Epithelial cell of proximal tubule (primary cell): ENCODE measurements at places on chromosomes 16 and 17. TPM values are rescaled to one million over a fixed set of nuclear protein-coding genes. Genes with fewer than 3 reads are reported as not detected.

- DNase-seq, result no peak
Observed at GRCh38 chr17:81983011-81983638, 5.7 kb downstream of the ASPSCR1 start.

- DNase-seq, result no peak
Observed at GRCh38 chr17:48479014-48479402, 49.0 kb upstream of the SKAP1 start.

DNA sequence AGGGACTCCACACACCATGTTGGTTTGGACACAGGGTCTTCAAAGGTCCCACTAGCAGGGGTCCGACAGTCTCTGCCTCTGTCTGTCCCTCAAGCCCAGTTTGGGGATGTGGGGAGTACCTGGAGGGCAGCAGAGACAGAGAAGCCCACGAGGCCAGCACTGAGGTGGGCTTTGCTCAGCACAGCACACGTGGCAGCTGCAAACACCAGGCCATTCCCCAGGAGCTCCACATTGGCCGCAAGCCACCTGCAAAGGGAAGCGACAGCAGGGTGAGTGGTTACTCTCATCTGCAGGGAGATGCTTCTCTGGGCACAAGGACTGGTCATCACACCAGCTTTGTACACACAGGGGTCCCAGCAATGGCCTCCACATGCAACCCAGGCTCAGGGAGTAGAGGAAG lies 62.0 kb downstream of the ABCC6 start:
- DNase-seq, result no peak

DNA sequence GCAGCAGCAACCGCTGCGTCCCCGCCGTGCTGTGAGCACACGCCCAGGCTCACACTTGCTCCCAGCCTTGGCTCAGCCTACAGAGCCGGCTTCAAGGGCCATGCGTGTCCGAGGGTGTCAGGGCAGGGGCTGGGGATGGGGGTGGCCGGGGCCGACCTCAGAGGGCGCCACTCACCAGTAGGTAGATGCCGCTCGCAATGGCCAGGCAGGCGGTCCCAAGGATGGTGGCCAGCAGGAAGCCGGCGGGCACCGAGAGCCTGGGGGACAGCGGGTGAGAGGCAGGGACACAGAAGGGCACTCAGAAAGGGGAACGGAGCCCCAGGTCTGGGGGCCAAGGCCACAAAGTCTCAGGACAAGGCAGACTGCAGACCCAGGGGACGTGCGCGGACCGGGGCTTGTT lies 4.9 kb downstream of the CYBA start:
- no peak for DNase-seq

GRCh38 chr17:20797292-20797691 lies 217.8 kb downstream of the CDRT15L2 start:
- no peak for DNase-seq

- no peak for DNase-seq
Observed at GRCh38 chr17:39622380-39623006, 4.3 kb upstream of the PPP1R1B start.

DNA sequence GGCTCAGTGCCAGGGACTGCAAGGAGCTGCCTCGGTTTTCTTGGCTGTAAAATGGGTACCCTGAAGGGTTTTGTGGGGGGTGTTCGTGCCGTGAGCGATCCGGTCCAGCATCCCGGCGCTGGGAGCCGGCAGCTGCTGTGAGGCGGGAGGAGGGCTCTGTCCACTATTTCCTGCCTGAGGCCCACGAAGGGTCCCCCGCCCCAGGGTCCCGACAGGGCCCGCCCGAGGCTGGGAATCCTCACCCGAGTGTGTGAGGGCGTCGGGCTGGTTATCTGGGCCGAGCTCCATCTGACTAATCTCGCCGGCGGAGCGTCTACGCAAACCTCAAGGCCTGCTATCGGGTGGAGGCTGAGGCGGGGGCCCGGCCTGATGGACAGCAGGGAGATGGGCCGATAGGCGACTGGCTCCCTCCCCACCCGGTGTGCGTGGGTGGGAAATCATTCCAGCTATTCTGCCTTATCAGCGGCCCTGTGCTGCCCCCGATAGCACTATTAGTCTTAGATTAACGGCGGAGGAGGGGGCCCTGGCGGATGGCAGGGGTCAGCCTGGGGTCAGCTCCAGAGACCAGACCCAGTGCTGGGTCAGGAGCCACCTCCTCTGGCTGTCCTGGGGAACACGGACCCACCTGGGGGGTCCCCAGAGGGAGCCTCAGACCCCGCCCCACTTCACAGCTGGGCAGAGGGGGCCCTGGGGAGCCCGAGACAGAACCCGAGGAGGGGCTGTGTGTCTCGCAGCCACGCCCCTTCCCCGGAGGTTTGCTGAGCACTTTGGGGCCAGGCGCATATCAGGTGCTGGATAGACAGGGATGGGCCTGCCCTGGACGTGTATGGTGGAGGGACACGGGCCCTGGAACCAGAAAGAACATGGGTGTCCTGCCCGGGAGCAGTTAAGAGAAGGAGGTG lies 44.7 kb downstream of the ZFPM1 start:
- no peak for DNase-seq

GRCh38 chr17:60390186-60390585 lies 1.7 kb downstream of the USP32 start:
- DNase-seq, result no peak

- no peak for DNase-seq
Observed at GRCh38 chr16:410516-411178, 9.0 kb downstream of the DECR2 start.

DNA sequence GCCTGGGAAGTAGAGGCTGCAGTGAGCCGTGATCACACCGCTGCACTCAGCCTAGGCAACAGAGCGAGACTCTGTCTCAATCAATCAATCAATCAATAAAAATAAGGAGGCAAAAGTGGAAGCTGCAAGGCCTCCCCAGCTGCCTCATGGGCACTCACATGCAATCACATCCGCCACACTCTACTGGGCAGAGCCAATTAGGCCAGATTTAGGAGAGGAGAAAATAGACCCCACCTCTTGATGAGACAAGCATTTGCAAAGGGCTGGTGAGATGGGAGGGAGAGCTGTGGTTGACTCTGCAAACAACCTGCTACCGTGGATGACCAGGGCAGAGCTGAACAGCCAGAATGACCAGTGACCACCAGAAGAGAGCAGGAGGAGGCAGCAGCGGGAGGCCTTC lies 14.7 kb upstream of the GSG1L start:
- no peak for DNase-seq

DNA sequence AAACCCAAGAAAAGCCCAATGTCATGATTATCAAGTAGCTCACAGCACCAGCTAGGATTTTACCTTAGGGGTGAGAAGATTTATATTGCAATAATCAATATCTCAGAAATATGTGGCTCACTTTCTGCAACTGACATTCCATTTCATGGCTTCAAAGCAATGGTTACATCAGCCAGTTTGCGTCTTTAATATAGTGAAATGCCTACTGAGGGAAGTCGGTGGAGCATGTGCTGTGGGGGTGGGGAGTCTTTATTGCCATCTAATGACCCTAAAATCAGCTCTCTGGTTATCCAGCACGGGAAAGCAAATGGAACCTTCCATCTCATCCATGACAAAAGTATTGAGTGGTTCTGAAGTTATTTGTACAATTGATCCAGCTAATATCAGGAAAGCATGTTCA lies 395.5 kb downstream of the CA10 start:
- DNase-seq, result no peak

GRCh38 chr16:54605536-54606066 lies 319.0 kb upstream of the IRX3 start:
- no peak for DNase-seq

- DNase-seq, result no peak
Observed at GRCh38 chr16:12573300-12573699, 230.4 kb downstream of the CPPED1 start.

GRCh38 chr17:48026502-48027321 lies 10.9 kb downstream of the COPZ2 start:
- DNase-seq, result no peak

GRCh38 chr17:33977729-33978514 lies 277.2 kb upstream of the CCL2 start:
- no peak for DNase-seq

GRCh38 chr16:28098171-28098958 lies 34.9 kb upstream of the GSG1L start:
- DNase-seq, result no peak

DNA sequence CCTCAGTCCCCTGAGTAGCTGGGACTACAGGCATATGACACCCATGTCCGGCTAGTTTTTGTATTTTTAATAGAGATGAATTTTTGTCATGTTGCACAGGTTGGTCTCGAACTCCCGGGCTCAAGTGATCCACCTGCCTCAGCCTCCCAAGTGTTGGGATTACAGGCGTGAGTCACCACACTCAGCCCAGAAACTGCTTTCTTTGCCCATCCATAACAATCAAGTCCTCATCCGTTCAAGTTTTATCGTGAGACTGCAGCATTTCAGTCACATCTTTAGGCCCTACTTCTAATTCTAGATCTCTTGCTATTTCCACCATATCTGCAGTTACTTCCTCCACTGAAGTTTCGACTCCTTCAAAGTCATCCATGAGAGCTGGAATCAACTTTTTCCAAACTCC lies 6.4 kb downstream of the NPRL3 start:
- DNase-seq, result no peak

GRCh38 chr16:89613954-89614459 lies 565 bp downstream of the DPEP1 start:
- DNase-seq, result no peak

DNA sequence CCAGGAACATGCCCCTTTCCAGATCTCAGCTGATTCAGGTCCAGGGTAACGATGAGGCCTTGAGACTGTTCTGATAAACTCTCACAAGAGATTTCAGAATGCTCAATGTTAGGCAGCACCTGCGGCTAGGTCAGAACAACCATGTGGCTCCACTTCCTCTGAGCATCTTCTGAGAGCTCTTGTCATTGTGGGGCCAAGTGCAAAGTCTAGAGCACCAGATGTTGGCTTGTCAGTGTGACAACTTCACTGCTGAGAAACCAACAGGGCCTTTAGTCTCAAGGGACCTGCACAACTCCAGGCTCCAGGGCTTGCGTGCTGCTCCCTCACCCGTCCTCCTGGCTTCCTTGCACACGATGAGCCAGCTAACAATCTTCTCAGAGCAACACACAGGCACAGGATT lies 29.0 kb downstream of the FCSK start:
- no peak for DNase-seq

- DNase-seq, result no peak
Observed at GRCh38 chr16:70642633-70643032, 3.7 kb upstream of the IL34 start.

DNA sequence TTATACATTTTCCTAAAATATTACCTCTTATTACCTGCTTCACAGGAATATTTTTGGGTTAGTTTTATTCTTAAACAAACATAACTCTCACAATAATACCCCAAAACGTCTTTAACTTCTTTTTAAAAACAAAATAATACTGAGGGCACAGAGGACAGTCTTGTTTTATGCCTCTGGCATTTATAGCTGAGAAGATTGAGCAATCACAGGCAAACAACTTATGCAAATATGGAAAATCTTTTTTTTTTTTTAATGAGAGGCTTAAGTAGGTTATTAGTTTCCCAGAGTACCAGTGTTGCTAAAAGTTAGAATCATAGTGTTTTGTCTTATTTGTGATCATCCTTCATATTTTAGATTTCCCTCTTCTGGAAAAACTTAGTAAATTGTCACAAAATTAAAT lies 195.0 kb downstream of the FTO start:
- DNase-seq, result no peak

DNA sequence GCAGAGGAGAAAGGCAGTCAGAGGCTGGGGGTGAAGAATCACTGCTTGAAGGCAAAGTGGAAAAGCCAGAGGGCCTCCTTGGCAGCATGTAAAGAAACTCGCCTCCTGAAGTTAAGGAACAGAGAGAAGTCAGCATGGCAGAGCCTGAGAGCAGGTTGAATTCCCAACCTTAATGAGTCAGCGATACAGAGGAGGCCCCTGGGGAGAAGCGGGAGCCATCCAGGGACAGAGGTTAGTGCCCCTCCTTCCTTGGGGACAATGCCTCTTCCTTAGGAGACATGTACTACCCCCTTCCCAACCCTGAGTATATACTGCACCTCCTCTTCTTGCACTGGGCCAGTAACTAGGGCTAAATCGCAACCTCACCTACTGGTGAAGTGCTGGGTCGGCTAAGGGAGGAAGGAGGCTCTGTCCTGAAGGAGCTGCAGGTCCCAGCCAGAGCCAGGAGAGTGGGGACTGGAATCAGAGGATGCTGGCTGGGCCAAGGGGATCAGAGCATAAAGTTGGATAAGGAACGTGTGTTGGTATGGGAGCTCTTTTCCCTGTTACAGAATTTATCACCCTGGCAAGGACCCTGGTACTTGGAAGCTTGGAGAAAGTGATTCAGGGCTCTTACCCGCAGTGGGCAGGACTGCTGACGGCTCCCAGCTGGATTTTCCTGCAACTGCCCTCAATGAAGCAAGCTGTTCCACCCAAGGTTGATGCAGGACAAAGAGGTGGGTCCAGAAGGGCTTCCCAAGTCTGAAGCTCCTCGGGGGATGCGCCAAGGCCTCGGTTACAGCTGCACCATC lies 5.4 kb upstream of the AANAT start:
- no peak for DNase-seq

- no peak for DNase-seq
Observed at GRCh38 chr17:72380737-72381136, 259.9 kb downstream of the SOX9 start.

GRCh38 chr16:31568577-31569359 lies 41.1 kb downstream of the AHSP start:
- DNase-seq, result no peak

- DNase-seq, result peak; percentile 33
Observed at GRCh38 chr16:83581082-83581481, 226.7 kb upstream of the HSBP1 start.

DNA sequence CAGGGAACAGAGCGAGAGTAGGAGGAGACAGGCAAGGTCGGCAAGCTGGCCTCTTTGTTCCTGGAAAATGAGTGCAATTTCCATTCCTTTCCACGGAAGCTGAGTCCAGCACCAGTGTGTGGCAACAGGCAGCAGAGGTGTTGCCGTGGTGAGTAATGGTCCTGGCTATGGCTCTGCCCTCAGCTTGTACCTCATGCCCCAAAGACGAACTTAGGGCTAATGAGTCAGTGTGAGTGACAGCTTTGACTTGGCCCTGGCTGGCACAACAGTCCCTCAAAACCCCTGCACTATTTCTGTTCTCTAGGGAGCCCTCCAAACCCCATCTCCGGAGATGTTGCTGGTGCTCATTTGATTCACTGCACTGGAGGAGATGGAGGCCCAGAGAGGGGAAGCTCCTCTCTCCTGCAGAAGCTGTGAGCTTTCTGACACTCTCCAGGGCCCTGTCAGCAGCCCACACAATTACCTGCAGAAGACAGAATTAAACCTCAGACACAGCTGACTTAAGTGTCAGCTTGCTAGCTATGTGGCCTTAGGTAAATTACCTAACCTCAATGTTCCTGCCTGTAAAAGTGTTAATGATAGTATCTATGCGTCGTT lies 129.9 kb downstream of the TMEM132E start:
- peak; percentile 56 for DNase-seq

Gene PPP4C
- total RNA-seq, result 98.4 and 178 TPM in 2 replicates

Gene SLFN14
- not detected in 2 replicates for total RNA-seq

Gene KRTAP4-4
- total RNA-seq, result not detected in 2 replicates

Gene C16orf86
- total RNA-seq, result 4.7 and 5.9 TPM in 2 replicates

Gene ST6GALNAC2
- total RNA-seq, result 1.4 and 2.9 TPM in 2 replicates

Gene SDR42E1
- total RNA-seq, result 13.5 and 16.1 TPM in 2 replicates

Gene CIAO2B
- 123 and 178 TPM in 2 replicates for total RNA-seq

Gene MYH8
- total RNA-seq, result not detected in 2 replicates

Gene KRT20
- total RNA-seq, result not detected in 2 replicates
